ENCODE measurements at places on chromosomes 5 and 9.

GRCh38 chr5:75363726-75364495 is 26.9 kb downstream of the HMGCR start:
- no peak for DNase-seq

GRCh38 chr9:2936221-2936620 is 92.3 kb upstream of the PUM3 start:
- DNase-seq, result no peak

DNA sequence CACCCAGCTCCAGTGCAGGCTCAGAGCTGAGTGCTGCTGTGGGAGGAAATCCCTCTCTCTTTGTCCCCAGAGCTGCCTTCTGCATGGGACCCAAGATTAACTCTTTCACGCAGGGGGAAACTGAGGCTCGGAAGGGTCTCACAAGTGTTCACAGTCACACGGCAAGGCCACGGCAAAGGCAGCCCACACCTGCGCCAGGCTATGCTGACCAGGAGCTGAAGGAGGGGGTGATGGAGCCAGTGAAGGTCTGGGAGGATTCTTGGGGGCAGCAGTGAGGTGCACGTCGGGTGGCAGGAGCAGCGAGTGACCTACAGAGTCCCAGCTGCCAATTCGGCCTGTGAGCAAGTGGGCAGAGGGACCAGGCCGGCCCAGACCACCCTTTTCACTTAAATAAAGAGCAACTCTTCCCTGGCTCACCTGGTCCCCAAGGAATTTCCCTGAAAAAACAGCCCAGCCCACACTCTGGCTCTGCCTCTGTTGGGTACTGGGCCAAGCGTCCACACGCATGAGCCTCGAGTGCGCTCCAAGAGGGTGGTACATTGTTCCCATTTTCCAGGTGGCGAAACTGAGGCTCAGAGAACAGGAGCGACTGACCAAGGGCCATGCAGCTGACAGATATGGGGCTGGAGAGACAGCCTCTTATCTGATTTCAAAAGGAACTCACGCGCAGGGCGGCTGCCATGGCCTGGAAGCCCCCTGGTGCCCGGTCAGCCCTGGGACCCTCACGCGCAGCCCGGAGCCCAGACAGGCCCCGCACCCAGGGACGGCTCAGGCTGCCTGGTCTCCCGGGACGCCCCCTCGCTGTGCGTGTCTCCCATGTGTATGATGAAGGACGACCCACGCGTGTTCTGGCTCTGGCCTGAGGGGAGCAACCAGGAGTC is 28.2 kb downstream of the SARDH start:
- DNase-seq, result no peak

DNA sequence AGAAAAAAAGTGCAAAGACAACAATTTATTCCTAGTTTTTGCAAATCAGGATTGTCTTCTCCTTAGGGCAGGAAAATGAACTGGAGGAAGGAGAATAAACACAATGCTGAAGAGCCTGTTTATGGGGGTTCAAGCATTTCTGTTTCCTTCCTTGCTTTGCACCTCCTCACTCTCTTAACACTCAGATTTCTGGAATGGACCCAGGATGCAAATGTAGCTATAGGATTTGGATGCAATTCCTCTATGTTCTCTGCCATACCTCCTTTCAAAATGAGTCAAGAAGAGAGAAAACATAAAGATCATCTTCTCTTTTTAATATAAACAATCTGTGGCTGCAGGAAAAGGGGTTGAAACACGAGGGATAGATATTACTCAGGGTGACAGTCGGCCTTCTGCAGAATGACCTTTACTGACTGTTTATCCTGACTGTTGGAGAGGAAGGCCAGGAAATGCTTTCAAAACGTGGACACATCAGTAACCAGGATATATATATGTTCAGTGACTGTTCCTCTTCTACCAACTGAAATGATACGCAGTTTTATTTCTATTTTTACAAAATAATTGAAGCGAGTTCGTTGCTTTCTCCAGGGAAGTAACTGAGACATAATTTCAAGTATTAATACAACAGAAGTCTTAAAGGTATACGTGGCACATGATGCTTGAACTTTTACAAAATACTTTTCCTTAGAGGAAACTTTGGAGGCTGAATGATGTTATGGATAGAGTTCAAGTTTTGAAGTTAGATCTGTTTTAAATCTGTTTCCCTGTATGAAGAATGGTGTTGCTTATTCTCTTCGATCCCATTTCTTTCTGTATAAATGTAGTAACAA is 44.4 kb downstream of the ACTBL2 start:
- DNase-seq, result no peak

DNA sequence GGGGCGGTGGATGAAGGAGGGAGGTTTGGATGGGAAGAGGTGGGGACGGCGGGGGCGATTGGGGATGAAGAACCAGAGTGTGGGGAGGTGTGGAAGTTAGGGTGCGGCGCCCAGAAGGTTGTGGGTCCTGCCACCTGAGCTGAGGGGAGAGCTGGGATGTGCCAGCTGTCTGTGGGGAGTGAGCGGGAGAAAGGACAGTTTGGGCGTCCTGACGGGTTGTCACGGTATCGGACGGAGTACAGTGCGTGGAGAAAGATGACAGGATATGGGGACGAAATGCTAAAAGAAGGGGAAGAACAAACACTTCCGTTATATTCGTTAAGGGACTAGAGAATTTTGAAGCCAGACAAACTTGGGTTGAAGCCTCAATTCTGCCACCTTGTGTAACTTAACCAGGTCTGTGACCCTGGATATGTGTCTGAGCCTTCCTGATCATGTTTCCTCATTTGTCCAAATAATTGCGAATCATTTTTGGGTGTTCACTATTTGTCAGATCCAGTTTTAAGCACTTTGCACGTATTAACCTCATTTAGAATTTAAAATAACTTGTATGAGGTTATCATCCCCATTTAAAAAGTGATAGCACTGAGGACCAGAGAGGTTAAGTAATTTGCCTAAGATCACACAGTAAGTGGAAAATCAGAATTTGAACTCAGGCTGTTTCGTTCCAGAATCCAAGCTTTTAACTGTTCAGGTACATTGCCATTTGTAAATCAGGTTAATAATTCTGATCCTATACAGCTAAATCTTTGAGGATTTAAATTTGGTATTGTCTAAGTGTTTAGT is 689 bp downstream of the CNTRL start:
- peak; percentile 63 for DNase-seq

GRCh38 chr9:134413890-134414623 is 87.8 kb downstream of the RXRA start:
- no peak for DNase-seq

GRCh38 chr5:3594510-3595005 is 1.1 kb upstream of the IRX1 start:
- DNase-seq, result no peak

- no peak for DNase-seq
Measured at GRCh38 chr9:86639899-86640379, 285.7 kb upstream of the TUT7 start.

GRCh38 chr9:95143591-95144561 is 173.6 kb downstream of the FANCC start:
- no peak for DNase-seq

DNA sequence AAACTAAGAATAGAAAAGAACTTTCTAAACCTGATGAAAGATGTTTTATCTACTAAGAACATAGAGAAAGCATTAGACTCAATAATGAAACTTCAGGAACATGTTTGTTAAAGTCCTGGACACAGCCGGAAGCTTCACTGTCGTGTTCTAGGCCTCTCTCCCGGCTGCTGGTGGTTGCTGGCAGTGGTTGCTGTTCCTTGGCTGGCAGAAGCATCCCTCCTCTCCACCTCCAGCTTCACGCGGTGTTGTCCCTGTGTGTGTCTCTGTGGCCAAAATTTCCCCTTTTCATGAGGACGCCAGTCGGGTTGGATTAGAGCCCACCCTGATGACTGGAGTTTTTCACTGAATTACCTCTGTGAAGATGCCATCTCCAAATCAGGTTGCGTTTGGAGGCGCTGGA is 6.5 kb upstream of the MED10 start:
- DNase-seq, result no peak

DNA sequence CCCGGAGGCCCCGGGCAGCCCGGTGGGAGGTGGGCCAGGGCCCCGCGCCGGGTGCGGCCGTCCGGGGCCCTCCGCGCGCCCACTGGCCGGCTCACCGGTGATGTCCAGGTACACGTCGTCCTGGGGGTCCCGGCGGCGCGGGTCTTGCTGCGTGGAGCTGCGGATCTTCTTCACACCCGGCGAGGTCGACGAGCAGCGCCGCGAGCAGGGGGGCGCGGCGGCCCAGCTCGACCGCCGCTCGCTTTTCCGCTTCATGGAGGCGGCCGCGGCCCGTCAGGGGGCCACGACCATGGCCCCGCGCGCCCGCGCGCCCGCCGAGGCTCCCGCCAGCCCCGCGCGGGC is 548 bp downstream of the CDC14B start:
- DNase-seq, result no peak

DNA sequence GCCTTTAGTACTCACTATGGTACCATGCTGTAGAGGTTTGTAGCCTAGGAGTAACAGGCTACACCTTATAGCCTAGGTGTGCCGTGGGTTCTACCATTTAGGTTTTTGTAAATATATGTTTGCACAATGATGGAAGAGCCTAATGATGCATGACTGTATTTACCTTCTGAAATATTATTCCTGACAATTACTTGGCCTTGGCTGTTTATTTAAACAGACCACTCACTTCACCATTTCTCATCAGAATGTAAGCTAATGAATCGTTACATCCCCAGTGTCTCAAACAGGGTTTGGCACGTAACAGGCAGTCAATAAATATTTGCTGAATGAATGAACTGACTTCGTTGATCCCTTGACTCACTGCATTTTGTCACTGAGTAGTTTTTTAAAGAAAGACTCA is 93.1 kb downstream of the MED27 start:
- no peak for DNase-seq

DNA sequence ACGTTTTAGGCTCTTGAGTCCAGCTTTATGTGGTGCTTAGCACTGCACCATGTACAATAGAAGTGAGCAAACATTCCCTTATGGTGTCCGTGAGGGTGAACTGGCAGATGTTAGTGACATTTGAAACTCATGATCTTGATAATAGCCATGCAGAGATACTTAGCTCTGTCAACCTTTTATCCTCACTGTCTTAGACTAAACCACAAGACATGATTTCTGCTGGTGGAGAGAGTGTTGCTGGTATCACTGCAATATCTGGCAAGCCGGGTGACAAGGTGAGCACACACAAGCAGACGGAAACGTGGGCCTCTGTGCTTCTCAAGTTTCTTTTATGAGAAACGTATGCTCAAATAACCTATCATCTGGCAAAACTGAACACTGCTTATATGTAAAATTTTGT is 68.4 kb downstream of the CAST start:
- no peak for DNase-seq

- DNase-seq, result no peak
Measured at GRCh38 chr5:111585946-111586345, 73.6 kb upstream of the STARD4 start.

DNA sequence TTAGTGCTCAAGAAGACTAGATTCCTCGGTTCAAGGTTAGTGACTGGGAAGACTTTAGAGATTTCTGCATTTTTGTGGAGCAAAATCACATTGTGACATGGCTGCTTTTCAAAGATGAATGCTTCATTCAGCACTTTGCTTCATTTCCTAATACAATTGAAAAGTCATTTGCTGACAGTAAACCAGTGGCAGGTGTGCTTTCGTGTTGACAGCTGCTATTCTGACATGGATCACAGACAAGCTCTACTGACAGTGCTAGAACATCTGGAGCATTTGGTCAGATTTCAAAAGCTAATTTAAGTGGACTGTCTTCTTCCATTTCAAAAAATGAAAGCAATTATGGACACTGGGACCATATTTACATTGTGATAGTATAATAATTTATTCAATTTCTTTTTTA is 1060.1 kb downstream of the PTPRD start:
- DNase-seq, result no peak

DNA sequence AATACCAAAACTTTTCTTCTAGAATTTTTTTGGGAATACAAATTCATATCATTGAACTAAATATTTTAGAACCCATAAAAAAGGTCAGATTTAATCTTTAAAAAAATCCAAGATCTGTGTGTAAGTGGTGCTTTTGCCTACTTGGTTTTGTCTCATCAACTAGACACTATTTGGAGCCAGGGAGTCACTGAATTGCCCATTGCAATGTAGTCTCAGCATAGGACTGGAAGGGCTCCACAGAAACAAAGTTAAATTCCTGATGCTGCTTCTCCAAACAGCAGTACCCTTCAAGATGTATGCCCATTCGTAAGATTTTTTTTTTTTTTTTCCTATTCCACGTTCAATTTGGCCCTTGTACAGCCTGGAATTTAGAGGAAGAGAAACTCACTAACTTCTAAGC is 208.0 kb upstream of the MPDZ start:
- no peak for DNase-seq

DNA sequence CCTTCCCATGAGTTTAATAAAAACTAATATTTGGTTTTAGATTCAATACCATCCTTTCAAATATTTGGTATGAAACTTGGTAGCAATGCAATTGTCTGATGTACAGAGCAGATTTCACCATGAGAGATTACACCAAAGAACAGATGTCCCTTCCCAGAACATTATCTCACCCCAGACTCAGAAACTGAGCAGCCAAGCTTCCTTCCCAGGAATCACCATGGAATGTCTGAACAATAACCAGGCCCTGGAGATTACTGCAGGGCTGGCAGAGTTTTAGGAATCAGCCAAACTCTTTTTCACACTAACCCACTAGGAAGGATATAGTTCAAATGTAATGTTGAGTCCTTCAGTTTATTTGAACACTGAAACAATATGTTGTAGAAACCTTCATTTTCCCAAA is 23.9 kb downstream of the CLTA start:
- DNase-seq, result no peak

- peak; percentile 58 for DNase-seq
Measured at GRCh38 chr9:75185585-75186170, 97.4 kb downstream of the OSTF1 start.

- no peak for DNase-seq
Measured at GRCh38 chr9:124840300-124840833, 12.9 kb upstream of the WDR38 start.

- DNase-seq, result no peak
Measured at GRCh38 chr9:84597131-84597530, 72.4 kb upstream of the NTRK2 start.

GRCh38 chr9:17191082-17191481 is 56.2 kb downstream of the CNTLN start:
- no peak for DNase-seq

DNA sequence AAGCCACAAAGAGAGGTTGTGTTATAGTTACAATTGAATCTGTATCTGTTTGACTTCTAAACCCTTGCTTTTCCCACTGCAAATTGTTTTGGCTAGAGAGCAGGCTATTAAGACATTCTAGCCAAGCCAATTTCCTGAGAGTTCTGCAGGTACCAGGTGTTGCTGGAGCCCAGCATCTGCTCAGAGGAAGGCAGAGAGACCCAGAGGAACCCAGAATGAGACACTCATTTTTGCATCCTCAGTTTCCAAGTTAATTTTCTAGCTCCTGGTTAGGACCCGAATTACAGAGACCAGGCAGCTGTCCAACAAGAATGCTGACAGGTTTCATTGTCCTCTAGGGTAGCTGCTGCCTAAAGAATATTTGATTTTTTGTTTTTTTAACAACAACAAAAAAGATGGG is 266.2 kb downstream of the TRIM32 start:
- DNase-seq, result no peak

All from SW480 (cell line).